ENCODE measurements at places on chromosomes 7 and 10.

DNA sequence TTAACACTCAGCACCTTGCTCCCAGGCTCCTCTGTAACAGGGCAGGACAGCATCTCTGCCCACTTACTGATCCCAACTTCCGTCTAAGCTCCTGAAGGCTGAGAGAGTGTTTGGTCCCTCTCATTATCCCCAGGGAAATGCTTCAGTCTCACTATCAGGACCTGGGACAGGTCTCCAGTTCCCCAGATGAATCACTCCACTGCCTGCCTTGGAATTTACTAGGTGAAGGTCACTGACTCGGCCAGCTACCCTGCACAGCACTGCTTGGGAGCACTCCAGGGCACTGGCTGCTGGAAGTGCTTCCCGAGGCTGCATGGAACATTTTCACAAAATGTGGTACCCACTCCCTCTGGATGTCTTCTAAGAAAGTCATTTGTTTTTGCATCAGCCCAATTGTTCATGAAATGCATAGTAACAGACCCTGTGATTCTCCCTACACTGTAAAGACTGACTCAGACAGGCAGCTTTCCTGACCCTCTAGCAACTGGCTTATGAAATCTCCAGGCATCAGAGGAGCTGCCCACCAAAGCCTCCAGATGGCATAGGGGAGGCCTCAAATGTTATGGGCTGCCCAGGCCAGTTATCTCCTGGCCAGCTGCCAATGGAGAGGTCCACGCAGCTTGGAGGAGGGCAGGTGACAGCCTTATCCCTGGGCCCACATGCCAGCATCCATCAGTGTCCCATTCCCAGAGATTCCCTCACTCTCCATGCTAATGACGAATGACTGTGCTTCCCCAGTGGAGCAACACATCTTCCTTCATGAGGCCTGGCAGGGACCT lies 89.1 kb downstream of the GFRA1 start:
- DNase-seq, result no peak

GRCh38 chr10:112601214-112602090 lies 154.4 kb downstream of the VTI1A start:
- peak; percentile 7 for DNase-seq

GRCh38 chr10:15188603-15189002 lies 20.1 kb upstream of the NMT2 start:
- no peak for DNase-seq

- DNase-seq, result no peak
These were observed 37.4 kb upstream of the CFAP46 start for GRCh38 chr10:132979491-132980425.

- no peak for DNase-seq
These were observed 110.7 kb downstream of the CYTH3 start for GRCh38 chr7:6161463-6162330.

DNA sequence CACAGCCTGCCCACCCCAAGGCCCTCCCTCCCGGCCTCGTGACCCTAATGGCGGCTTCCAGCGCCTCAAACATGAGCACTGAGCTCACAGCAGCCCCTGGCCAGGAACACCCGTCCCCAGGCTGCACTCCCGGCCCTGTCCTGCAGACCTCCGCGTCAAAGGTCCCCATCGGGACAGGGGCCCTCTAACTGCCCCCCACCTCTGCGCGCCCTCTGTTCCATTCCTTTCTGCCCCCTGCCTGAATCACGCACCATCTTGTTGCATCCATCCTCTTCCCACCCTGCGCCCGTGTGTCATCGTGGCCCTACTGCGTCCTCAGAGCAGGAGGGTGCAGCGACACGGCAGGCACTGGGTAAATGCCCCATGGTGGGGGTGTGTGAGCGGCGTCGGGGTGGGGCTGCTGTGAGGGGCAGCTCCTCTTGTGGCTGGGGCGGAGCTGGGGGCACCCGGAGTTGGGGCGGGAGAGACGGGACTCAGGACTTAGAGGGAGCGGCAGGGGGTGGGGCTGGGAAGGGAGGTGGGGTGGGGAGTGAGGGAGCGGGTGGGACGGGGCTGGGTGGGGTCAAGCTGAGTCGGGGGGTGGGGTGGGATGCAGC lies 13.4 kb downstream of the SLC29A4 start:
- no peak for DNase-seq

GRCh38 chr10:117746541-117747448 lies 204.2 kb downstream of the EMX2 start:
- DNase-seq, result no peak

- DNase-seq, result no peak
These were observed 33.9 kb upstream of the IKZF1 start for GRCh38 chr7:50270531-50271018.

GRCh38 chr7:95974108-95974507 lies 201.8 kb downstream of the DYNC1I1 start:
- DNase-seq, result peak; percentile 14

GRCh38 chr7:22660293-22660692 lies 66.7 kb upstream of the IL6 start:
- no peak for DNase-seq

- no peak for DNase-seq
These were observed 9.7 kb upstream of the ZFAND2A start for GRCh38 chr7:1169409-1170368.

GRCh38 chr7:128833148-128833945 lies 3.1 kb downstream of the FLNC start:
- no peak for DNase-seq

GRCh38 chr10:92470026-92470425 lies 103.9 kb downstream of the IDE start:
- DNase-seq, result no peak

- no peak for DNase-seq
These were observed 88.6 kb downstream of the ZNF92 start for GRCh38 chr7:65462148-65462716.

GRCh38 chr10:50837095-50837494 lies 48.3 kb downstream of the A1CF start:
- no peak for DNase-seq

DNA sequence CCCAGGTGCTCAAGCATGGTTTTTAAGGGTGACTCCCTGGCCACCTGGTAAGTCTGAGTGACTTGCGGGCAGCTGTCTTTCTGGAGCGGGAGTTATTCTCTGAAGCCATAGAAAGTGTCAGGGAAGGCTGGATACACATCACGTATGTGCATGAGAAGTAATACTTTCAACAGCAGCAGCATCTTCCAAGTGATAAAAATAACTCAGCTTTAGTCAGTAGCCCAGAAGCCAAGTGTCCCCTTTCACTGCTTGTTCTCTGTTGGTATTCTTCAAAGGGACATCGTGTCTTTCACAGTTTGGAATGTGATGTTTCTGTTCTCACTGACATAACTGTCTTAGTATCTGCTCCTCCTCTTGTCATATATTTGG lies 97.6 kb downstream of the KIAA1217 start:
- DNase-seq, result no peak

DNA sequence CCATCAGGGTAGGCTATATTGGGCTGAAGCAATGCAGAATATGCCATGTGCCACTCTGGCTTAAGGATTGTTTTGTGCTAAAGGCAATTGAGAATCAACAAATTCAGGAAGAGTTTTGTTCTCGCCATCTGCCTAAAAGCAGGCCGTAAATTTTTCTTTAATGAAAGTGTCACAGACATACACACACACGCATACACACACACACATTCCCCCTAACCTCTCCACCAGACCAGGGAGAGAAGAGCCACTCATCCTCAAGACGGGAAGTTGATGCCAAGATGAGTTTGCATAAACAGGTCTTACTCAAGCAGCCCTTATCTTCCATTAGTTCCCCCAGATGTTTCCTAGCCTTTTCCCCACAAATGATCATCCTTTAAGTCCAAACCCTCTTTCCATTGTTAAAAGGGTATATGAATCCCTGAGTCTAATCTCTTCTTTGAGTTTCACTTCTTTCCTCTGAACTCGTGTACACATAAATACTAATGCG lies 59.6 kb upstream of the TRIM24 start:
- no peak for DNase-seq

DNA sequence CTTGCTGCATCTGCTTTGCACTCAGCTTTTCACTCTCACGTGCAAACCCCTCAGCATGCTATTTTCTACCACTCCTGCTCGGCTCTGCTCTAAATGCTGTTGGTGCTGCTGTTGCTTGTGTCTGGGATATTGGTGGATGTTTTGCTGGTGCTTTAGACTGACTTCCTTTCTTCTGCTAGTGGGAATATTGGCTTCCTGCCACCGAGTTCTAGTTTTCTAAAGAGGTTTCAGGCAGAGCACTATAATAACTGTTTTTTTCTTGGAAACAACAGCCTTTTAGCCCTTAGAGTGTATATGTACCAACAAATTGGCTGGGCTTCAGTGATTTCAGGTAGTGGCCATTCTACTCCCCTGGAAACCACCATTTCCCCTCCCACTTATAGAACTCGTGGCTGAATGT lies 27.8 kb downstream of the TMEM236 start:
- DNase-seq, result no peak

GRCh38 chr10:2392145-2392812 lies 655.0 kb upstream of the ADARB2 start:
- DNase-seq, result peak; percentile 2

DNA sequence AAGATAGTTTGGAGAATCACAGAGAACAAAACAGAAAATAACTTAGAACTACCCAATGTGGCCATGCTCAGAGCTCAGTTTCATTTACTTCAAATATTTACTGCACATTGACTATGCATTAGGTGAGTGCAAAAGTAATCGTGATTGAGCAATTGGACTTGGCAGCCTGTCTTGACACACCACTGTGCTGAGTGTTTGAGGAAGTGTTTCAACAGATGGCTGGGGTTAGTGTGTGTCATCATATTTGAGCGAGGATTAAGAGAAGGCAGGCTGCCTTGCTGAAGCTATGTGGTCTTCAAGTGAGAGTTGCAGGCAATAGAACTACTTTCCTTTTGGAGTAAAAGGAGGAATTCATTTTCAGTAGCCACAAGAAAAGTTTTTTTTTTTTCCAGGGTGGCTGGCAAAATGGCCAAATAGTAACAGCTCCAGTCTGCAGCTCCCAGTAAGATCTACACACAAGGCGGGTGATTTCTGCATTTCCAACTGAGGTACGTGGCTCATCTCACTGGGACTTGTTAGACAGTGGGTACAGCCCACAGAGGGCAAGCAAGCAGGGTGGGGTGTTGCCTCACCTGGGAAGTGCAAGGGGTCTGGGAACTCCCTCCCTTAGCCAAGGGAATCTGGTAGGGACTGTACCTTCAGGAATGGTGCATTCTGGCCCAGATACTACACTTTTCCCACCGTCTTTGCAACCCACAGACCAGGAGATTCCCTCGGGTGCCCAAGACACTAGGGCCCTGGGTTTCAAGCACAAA lies 37.6 kb downstream of the AKR1C4 start:
- DNase-seq, result peak; percentile 50

DNA sequence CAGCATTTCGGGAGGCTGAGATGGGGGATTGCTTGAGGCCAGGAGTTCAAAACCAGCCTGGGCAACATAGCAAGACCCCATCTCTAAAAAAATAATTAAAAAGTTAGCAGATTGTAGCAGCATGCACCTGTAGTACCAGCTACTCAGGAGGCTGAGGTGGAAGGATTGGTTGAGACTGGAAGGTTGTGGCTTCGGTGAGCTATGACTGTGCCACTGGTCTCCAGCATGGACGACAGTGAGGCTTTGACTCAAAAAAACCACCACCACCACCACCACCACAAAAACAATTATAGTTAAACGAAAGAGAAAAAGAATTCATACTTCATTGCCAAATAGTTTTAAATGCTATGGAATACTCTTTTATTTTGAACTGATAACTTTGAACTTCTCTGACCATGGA lies 63.4 kb downstream of the VTI1A start:
- no peak for DNase-seq
